ENCODE measurements at places on chromosomes 16 and 17.

DNA sequence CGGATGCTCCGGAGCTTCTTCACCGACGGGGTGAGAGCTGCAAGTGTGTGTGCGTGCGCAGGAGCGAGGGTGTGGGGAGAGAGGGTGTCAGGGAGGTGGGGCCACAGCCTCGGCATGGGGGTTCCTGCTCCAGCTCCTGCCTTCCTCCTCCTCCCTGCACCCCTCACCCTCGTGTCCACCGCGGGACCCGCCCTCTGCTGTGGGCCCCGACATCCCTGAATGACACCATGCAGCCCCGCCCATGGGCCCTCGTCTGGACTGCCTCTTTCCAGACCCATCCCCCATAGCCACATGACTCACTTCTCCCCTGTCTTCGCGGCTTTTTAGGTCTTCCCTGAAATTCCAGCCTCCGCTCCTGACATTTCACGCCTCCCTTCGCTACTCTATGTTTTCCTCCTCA is 41.6 kb downstream of the ARHGAP23 start:
- DNase-seq = peak; percentile 74

GRCh38 chr17:82835766-82836512 is 3.9 kb downstream of the ZNF750 start:
- DNase-seq = no peak

DNA sequence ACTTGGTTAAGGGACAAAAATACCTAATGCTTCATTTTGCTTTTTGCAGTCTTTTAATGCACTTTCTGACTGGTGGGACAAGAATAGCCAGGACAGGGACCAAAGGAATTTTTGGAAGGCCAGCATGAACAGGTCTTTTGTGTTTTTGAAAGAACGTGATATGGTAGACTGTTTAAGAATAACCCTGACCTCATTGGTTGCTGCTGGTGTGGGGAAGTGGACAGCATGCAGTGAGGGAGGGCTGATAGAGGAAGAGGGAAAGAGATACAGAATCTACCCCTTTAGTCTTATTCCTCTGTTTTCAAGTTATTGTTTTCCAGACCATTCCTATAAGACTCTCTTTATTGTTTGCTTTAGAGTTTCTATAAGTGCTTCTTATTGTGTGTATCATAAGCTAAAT is 816.2 kb downstream of the CDH11 start:
- DNase-seq = no peak

GRCh38 chr16:78902321-78902720 is 698.2 kb downstream of the MAF start:
- DNase-seq = no peak

DNA sequence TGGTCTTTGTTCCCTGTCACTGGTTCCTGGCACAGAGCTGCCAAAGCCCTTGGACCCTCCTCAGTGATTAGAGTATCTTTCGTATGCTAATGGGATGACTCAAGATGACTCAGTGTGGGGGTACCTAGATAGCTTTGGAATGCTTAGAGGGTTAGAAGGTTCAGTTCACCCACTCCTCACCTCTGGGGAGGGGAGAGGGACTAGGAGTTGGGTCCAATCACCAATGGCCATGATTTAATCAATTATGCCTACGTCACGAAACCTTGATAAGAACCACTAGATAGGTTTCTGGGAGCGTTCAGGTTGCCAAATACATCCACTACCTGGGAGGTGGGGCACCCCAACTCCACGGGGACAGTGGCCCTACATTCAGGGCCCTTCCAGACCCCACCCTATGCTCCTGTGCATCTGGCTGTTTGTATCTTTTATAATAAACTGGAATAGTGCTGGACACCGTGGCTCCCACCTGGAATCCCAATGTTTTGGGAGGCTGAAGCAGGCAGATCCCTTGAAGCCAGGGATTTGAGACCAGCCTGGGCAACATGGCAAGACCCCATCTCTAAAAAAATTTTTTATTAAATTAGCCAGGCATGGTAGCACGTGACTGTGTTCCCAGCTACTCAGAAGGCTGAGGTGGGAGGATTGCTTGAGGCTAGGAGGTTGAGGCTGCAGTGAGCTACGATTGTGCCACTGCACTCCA is 29.2 kb upstream of the LITAF start:
- no peak for DNase-seq

DNA sequence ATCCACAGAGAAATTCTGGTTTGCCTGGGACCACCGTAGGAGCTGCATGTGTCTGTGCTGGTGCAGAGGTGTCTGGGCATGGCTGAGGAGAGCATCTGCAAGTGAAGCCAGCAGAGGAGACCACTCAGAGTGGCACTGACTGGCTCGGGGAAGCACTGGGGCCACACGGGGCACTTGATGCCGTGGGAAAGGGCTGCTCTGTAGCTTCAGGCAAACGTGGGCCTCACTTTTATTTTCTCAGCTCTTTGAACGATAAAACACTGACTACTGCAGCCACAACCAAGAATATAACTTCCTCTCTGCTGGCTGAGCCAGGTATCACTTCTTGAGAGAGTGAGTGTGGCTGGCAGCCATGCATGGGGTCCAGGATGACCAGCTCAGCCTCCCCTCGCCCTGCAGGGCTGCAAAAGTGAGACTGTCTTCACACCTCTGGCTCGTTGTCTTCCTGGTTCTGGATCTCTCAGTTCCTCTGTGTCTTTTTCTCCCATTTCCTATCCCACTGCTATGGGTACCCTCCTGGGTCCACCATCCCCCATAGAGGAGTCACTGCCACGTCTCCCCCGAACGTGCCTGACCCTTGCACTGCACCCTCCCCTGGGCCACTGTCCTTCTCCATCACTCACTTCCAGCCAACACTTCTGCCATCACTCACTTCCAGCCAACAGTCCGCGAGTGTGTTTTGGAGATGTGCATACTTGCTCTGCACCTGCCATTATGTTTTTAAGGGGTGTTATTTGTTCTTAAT is 201.4 kb upstream of the CHMP6 start:
- DNase-seq = no peak

GRCh38 chr17:8288336-8289102 is at the start of gene RANGRF:
TSS of gene RANGRF (plus strand) at chr17:8288670. CDS start at chr17:8288789, 119 bp downstream.
- peak; percentile 74 for DNase-seq

DNA sequence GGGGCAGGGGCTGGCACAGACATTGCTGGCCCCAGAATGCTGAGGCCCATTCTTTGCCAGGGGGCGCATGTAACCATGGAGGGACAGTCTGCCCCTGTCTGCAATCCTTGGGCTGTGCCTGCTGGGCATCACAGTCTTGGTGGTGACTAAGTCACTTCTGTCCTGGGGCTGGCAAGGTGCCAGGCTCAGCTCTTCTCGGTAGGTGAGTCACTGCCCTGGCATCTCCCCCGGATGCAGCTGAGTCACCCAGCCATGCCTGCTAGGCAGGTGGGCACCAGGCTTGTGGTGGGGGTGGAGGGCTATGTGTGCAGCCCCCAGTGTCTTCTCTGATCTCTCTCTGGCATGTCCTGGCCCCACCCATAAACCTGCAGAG is 5.6 kb downstream of the RARA start:
- peak; percentile 88 for DNase-seq

DNA sequence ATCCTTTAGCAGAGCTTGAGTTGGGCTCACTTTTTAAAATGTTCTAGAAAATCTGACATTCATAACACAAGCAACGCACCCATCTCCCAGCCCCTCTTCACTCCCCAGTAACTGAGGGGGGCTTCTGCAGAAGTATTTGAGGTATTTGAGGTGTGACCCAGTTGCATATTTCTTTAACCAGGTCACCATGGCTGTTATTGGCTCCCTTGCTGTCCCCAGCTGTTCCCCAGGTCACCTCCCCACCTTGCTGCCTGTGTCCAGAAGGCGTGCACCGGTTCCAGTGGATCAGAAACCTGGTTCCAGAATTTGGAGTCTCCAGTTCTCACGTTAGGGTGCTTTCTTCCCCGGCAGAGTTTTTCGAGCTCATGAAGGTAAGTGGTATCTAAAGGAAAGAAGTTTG is 13.8 kb downstream of the PGS1 start:
- DNase-seq = no peak

GRCh38 chr17:62172492-62173291 is 107.6 kb upstream of the MED13 start:
- DNase-seq = no peak

- peak; percentile 75 for DNase-seq
Observed at GRCh38 chr17:38676706-38677504, 2.1 kb upstream of the EPOP start.

GRCh38 chr16:31157136-31157535 is 7.3 kb upstream of the PRSS36 start:
- no peak for DNase-seq

- no peak for DNase-seq
Observed at GRCh38 chr17:45240905-45241327, 19.2 kb downstream of the FMNL1 start.

DNA sequence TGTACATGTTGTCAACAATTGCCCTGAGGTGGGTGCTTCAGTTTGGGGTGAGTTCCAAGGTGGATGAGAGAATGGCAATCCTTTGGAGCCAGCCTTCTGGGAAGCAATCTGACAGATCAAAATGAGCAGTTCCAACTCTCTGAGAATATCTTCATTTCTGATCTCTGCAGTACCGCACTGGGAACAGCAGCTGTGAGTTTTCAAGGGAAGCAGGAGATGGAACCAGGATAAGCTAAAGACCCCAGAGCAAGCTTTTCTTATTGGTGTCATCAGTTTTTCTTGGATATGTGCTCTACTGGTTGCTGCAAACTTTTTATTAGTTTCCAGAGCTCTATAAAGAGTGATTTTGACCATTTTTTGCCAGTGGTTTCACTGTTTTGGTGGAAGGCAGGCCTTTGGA is 94.7 kb downstream of the KCNJ12 start:
- DNase-seq = no peak

GRCh38 chr17:47810200-47810821 is 11.3 kb downstream of the OSBPL7 start:
- DNase-seq = peak; percentile 90

GRCh38 chr17:15409721-15410250 is 57.6 kb downstream of the CDRT4 start:
- peak; percentile 93 for DNase-seq

GRCh38 chr16:11033629-11034420 is 89.5 kb downstream of the CLEC16A start:
- peak; percentile 96 for DNase-seq

DNA sequence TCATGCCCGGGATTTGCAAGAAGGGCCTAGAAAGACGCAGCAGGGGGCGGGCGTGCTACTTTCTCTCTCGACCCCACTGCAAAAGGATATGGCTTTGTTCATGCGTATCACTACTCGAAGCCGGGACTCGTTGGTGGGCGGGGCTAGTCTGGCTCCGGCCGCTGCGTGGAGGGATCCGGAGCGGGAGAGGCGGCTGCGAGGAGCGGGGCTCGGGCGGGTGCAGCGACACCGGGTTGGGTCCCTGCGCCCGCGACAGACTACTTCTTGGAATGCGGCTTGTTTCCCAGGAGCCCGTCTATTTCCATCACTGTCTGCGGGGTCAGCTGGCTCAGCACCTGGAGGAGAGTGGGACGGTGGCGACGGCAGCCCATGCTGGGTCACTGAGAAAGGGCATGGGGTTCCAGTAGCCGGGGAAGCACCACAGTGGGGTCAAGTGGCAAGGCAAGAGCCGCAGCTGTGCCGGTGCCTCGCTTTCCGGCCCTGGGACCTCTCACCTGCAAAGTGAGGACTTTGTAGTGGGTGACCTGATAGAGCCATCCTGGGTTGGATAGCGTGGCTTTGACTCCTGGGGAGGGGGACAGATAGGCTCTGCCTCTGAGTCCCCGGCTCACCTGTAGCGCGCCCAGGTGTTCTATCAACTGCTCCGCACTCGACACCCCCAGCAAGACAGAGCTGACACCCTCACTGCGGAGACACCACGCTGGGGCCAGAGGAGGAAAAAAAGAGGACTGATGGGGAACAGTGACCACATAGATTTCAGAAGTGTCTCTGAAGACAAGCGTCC is 6.6 kb downstream of the KCNAB3 start:
- peak; percentile 67 for DNase-seq

DNA sequence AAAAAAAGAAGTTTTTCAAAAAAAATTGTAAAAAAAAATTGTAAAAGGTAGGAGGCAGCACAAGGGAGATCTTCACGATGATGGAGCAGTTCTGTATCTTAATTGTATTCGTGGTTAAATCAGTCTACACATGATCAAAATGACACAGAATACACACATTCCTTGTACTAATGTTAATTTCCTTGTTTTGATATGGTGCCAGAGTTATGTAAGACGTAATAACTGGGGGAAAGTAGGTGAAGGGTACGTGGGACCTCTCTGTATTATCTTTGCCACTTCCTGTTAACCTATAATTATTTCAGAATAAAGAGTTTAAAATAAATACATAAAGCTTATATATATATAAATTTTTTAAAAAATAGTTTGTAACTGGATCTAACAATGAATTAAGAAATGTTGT is 36.8 kb downstream of the HELZ start:
- no peak for DNase-seq

- DNase-seq = no peak
Observed at GRCh38 chr16:71441348-71442050, 355 bp downstream of the TLE7 start.

DNA sequence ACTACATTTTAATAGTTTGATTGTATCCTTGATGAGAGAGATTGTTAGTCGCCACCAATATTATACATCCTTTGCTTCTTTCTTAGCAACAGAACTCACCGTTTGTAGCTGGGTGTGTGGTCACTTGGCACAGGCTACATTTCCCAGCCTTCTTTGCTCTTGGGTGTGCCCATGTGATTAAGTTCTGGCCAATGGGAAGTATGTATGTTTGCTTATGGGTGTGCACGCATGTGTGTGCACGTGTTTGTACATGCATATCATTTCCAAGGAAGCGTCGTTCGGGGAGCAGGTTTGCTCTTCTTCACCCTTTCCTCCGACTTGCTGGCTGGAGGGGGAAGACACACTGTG is 4.4 kb upstream of the SEC14L1 start:
- no peak for DNase-seq

GRCh38 chr17:13931111-13931526 is 138.2 kb upstream of the COX10 start:
- DNase-seq = no peak

DNA sequence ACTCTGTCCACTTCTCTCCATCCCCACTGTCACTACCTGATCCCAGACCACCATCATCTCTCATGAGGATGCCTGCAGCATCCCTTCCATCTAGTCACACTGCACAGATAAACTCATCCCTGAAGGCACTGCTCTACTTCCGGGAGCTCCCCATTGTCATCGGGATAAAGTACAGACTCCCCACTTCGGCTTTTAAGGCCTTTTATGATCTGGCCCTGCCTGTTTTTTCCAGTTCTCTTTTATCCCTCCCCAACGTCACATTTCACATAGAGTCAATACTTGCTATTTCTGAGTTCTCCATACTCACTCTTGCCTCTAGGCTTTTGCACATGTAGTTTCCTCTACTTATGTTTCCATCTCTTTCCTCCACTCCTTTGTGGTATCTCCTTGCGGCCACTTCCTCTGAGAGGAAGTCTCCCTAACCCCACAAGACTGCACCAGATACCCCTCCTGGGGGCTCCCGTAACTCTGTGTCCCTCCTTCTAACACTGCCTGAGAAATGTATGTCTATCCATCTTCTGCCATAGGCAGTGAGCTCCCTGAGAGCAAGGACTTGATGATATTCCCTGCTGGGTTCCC is 66.9 kb downstream of the COPRS start:
- no peak for DNase-seq

- no peak for DNase-seq
Observed at GRCh38 chr16:10552998-10553491, 27.4 kb downstream of the EMP2 start.

DNA sequence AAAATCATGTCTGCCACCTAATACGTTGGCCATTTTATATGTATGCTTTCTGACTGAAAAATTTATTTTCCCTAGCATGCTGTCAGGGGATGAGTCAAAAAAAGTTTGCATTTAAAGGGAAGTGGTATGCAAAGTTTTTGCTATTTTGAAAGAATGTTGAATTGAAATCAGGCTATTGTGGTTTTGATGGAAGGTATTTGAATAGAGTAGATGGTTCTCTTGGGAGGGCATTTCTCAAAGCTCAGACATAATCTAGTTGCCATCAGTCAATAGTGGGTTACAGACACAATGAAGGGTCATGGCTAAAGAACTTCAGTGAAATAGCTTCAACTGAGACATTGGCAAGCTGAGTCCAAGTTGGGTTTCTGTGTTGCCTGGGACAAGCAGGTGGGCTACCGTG is 102.4 kb downstream of the MAP2K6 start:
- DNase-seq = no peak

Data from HCEC 1CT (cell line).